Renal cortical epithelial cell (primary cell): ENCODE measurements at places on chromosomes 7 and 10. TPM values are rescaled to one million over a fixed set of nuclear protein-coding genes. Genes with fewer than 3 reads are reported as not detected.

DNA sequence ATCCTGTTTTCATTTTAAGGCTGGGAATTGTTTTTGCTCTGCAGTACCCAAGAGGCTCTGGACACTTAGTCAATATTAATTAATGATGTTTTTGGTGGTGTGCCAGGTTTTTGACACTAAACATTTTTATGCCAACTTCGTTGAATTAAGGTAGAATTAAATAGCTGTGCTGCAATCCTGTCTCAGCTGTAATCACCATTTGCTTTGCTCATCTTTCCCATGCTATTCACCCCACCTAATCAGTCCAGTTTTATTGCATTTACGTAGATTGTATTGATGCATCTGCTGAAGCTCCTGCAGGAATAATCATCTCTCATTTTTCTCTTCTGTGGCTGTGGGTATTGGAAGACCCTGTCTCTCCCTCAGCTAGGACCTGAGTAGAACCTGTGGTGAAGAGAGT, 52.6 kb upstream of the TRUB1 start:
- no peak for DNase-seq

GRCh38 chr7:12685550-12685949, 1.9 kb upstream of the ARL4A start:
- DNase-seq, result peak; percentile 50

Gene DOCK1
- 68.1 and 108 TPM in 2 replicates for total RNA-seq

Gene FOXI2
- not detected in 2 replicates for total RNA-seq

GRCh38 chr7:128103498-128104107, 72.4 kb upstream of the LRRC4 start:
- no peak for DNase-seq

DNA sequence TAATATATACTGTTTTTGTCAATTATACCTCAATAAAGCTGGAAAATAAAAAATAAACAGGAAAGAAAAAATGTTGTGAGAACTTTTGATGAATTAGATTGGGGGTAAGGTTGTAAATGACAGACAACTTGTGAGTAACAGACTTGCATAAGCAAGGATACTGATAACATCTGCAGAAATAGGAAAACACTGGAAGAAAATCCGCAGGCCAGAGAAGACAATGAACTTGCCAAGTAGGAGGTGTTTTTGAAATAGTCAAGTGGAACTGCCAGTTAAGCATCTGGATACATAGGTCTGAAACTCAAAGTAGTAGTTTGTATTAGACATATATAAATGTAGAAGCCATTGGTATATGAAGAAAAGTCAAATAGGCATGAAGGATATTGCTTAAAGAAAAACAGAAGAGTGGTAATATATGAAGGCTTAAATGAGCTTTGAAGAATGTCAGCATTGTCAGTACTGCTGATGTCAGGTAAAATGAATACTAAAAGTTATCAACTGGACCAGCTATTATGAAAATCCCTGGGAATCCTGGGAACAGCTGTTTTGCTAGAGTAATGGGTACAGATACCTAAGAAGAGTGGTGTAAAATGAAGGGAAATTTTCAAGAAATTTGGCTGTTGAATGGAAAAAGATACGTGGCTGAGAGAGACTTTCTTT, 58.7 kb downstream of the DNAJC1 start:
- no peak for DNase-seq

GRCh38 chr10:44944354-44944753, 15.2 kb upstream of the RASSF4 start:
- DNase-seq, result no peak

DNA sequence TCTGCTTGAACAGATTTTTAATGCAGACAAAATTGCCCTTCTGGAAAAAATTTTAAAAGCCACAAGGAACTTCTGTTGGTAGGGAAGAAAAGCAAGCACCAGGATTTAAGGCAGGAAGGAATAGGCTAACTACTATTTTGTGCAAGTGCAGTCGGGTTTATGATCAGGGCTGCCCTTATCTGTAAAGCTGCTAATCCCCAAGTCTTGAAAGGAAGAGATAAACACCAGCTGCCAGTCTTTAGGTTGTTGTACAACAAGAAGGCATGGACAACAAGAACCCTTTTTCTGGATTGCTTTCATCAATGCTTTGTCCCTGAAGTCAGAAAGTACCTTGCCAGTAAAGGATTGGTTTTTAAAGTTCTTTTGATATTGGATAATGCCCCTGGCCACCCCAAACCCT, 40.7 kb downstream of the RALA start:
- DNase-seq, result no peak

- DNase-seq, result no peak
Observed at GRCh38 chr10:58981846-58982245, 194.6 kb upstream of the PHYHIPL start.

GRCh38 chr7:98329100-98329790, 47.8 kb downstream of the BRI3 start:
- no peak for DNase-seq

DNA sequence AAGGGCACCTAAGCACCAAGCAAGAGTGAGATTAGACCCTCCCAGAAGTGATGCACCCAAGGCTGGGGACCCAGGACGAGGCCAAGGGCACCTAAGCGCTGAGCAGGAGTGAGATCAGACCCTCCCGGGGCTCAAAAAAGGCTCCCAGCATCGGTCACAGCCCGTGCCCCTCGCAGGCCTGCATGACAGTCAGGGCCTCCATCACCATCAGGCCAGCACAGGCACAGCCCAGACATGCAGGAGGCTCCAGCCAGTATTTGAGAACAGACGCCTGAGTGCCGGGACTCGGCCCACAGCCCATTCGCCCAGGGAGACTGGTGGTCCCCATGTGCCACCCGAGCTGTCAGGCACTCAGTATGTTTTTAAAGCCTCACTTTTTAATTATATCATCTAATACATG, 595.9 kb downstream of the PTPRN2 start:
- no peak for DNase-seq
